ENCODE measurements at places on chromosomes 7 and 10.

DNA sequence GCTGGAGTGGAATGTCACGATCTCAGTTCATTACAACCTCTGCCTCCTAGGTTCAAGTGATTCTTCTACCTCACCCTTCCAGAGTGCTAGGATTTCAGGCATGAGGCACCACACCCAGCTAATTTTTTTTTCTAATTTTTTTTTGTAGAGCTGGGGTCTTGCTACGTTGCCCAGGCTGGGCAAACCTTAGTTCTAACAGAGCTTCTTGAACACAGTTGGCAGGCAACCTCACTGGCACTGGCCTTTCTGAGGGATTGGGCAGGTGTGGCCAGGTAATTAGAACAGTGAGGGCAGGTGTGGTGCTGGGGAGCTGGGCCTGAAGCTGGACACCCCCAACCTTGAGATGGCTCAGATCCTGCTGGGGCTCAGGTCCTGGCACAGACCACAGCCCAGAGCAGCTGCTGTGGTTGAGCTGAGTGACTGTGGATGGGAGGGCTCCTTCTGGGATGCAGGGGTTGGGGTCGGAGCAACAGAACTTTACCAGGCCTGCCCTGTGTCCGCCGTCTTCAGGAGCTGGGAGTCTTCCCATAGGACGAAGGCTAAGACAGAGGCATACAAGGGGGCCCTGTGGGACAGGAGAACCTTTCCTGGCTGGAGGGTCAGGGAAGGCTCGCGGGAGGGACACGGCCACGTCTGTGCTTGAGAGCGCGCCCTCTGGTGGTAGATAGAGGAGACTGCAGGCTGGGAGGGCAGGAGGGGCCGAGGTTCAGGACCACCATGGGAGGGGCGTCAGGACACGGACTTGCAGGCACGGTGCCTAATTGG is 48.2 kb downstream of the COL26A1 start:
- no peak for DNase-seq

DNA sequence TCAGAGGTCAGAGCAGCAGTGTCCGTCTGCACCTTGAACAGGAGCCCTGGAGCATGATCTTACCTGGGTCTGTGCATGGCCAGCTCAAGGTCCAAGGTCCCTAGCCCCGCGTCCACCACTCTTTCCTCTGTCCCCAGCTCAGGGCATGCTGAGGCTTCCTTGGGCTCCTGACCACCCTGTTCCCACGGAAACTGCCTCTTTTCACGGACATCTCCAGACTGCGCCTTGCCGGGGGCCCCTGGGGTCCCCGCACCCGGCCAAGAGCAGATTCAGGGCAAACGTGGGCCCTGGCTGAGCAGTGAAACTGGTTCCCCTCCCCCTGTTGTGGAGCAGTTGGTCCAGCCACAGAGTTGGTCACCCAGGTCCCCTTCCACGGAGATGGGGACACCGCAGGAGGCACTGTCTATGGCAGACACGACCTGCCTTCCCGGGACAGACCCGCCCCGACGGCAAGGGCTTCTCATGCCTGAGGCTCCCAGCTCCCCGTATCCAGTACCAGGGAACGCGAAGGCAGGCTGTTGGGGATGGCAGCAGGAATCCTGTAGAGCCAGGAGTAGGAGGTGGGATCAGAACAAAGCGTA is 217.4 kb upstream of the PPP2R2D start:
- DNase-seq: no peak

GRCh38 chr10:60957667-60958221 is 13.8 kb upstream of the RHOBTB1 start:
- no peak for DNase-seq

DNA sequence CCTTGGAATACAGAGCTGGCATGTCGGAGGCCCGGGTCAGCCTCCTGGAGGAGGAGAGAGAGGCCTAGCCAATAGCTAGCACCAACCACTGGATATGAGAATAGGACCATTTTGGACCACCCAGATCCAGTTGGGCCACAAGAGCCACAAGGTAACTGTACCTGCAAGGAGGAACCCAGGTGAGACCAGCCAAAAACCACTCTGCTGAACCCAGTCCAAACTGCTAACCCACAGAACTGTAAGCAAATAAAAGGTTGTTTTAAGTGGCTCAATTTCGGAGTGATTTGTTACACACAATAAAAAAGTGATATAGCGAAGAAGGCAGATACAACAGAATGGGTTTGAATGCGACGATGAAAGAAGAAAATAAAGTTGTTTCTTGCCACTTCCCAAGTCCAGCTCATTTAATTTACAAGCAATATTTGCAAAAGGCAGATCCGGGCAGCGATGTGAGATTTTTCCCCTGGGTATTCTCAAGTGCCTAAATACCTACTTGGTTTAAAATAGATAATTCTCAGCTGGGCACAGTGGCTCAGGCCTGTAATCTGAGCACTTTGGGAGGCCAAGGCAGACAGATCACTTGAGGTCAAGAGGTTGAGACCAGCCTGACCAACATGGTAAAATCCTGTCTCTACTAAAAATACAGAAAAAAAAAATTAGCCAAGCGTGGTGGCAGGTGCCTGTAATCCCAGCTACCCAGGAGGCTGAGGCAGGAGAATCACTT is 23.1 kb downstream of the ZNF467 start:
- no peak for DNase-seq

DNA sequence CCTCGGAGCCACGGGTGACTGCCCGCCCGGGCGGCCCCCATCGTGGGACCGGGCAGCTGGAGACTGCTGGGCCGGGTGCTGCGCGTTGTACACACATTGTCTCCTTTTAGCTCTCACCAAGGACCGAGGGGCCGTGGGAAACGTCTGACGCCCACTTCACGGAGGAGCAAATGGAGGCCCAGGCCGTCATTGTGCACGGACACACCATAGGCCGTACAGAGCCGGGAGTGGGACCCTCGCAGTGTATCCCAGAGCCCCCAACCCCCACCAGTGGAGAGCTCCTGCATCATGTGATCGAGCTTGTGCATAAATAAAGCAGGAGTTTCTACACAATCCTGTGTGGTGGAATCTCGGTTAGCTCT is 722 bp downstream of the DENND10 start:
- DNase-seq: no peak

- no peak for DNase-seq
Measured at GRCh38 chr7:101891936-101892640, 74.7 kb downstream of the CUX1 start.

DNA sequence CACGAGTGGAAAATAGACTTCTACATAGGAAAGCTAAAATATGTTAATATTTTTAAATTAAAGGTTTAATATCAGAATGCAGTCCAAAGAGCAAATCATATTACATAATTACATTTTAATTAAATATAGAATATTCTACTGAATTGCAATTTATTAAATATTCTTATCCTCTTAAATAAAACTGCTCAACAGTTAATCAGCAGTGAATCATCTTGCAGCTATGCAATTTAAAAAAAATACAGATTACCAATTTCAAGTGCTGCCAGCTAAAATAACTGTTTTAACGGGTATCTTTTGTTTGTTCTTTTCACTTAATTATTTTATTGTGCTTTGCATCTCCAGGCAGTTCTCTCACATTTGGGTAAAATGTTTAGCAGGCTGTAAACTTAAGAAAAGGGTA is 82.2 kb downstream of the ZNRF2 start:
- no peak for DNase-seq

GRCh38 chr7:44401692-44402091 is 76.3 kb upstream of the CAMK2B start:
- no peak for DNase-seq

- no peak for DNase-seq
Measured at GRCh38 chr7:131021902-131022301, 287.9 kb upstream of the KLF14 start.

DNA sequence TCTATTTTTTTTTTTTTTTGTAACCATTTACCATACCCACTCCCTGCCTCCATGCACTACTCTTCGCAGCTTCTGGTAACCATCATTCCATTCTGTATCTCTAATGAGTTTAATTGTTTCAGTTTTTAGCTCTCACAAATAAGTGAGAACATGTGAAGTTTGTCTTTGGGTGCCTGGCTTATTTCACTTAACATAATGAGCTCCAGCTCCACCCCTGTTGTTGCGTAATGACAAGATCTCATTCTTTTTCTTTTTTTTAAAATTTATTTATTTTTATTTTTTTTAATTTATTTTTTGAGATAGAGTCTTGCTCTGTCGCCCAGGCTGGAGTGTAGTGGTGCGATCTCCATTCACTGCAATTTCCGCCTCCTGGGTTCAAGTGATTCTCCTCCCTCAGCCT is 142.3 kb upstream of the PCLO start:
- DNase-seq: no peak
